ENCODE measurements at places on chromosomes 3 and 15.

- DNase-seq: no peak
Measured at GRCh38 chr3:33786565-33787327, 11.7 kb upstream of the PDCD6IP start.

GRCh38 chr3:123623346-123623880, 38.6 kb upstream of the HACD2 start:
- no peak for DNase-seq

- DNase-seq: no peak
Measured at GRCh38 chr3:15399970-15400369, 27.4 kb downstream of the METTL6 start.

DNA sequence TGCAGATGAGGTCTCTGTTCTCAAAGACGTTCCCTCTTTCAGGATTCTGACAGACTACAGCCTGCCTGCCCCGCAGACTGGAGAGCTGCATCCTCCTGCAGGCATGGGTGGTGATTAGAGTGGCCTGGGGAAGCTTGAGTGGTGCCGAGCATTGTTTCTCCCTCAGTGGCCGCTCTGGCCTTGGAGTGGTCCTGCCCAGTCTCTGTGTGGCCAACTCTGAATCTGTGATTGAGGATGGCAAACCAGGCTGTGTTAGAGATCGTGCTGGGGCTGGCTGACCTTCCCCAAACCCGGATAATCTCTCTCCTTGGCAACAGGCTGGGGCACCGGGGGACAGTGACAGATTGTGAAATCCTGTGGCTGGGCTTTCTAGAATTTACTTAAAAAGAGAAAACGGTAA, 11.0 kb upstream of the ADCY5 start:
- no peak for DNase-seq

- no peak for DNase-seq
Measured at GRCh38 chr3:28576614-28577200, 228.1 kb upstream of the AZI2 start.

DNA sequence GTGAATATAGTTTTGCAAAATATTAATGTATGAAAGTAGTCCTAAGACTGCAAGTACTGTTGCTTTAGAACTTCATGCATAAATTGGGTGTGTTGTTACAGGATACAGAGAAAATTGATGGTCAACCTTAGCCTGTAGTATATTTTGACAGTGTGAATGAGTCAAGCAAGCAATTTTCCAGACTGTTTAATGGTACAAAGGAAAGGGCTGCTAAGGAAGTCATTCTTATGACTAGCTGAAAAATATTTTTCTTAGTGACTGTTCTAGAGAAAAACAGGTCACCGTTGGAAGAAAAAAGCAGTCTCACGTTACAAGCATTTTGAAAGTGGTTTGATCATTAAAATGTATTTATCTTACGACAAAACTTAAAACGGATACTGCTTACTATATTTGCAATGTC, 49.2 kb downstream of the MBNL1 start:
- DNase-seq: no peak

- no peak for DNase-seq
Measured at GRCh38 chr3:13902648-13903238, 22.9 kb upstream of the WNT7A start.

DNA sequence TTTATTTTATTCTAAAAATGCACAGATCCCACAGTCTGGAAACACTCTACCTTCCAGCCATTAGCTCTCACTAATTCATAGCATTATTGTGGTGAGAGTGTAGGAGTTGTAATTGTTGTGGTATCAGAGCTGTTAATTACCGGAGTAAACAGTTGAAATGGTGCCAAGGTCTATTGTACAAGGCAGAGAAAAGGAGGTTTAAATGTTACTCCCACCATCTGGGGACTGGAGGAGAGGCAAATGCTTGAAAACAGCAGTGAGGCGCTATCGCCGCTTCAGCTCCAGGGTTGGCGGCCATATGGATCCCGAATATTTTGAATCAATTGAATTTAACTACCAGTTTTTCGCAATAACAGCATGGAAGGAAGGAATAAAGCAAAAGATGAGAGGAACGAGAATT, 113.1 kb upstream of the C15orf61 start:
- no peak for DNase-seq

DNA sequence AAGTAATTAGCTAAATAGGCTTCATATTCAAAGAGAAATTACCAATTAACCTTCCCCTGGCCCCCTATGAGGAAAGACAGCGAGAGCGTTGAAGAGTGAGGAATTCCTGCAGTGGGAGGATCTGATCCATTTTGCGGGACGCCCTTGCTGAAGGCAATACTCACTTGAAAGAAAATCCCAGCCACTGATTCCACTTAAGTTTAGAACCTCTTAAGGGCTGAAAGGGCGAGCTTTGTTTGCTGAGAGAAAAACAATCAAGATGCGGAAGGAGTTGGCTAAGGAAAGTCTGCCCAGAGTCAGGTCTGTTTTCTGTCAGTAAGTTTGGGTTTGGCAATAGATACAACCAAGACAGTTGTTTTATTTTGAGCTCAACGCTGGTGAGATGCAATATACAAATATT, 102.8 kb upstream of the GBE1 start:
- DNase-seq: no peak

GRCh38 chr3:169457807-169458697, 205.5 kb downstream of the MECOM start:
- DNase-seq: no peak

DNA sequence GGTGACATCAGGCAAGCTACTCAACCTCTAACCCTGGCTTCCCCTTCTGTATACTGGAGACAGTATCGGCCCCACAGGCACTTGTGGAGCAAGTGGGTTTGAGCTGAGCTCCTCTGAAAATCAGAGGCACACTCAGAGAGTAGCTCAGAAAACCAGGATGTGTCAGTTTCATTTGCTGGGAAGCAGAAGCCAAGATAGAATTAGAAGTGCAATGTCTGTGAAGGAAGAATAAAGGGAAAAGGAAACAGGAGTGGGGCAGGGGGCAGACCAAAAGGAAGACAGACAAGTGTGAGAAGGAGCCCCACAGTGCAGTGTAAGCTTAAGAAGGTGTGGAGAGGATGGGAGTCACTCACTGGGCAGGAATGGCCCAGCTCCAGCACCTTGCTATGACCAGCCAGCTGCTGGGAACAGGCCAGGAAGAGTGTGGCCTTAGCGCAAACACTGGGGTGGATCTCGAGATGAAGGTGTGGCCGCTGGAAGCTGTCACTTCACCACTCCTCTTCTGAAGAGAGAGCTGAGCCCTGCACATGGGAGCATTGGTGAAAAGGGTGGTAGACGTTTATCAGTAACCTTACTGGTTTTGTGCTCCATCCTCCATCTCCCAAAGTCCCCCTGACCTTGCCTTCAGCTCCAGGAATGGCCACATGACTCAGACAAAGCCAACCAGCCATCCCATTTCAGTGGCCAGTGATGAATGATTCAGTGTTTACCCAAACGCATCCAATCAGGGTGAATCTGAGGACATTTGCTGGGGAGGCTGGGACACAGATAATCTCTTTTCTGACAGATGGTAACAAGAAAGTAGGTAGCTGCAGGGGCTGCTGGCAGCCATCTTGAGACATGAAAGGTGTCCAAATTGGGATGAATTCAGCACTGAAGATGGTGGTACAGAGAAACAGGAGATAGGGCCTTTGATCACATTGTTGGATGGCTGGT, 108.4 kb downstream of the SHQ1 start:
- DNase-seq: no peak

DNA sequence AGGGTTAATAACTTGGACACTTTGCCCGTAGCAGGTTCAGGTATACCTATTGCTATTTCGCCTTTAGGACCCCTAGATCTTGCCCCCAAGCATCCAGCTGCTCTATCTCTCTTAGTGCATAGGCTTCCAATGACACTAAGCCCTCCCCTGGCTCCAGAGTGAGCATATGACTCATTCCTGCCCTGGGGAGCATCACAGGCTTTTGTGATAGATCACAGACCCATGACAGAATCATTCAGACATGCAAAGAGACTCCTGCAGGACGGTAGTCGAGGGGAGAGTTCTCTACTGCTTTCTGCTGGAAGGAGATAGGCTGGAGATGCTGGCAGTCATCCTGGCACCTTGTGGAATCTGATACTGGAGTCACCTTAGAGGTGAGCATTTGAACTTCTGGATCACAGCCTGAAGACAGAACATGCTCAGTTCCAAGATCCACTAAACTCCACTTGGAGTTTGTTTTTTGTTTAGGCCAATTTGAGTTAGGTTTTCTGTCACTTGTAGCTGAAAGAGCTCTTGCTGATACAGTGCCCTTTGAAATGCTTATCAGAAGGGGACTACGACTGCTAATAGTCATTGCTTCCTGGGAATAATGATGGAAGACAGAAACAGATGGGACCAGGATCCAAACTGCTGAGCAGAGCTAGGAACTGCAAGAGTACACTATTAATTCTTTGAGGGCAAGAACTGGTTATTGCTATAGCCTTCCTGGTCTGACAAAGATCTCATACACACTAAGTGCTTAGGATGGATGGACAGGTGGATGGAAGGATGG, 11.0 kb downstream of the LYSMD2 start:
- DNase-seq: peak; percentile 40

DNA sequence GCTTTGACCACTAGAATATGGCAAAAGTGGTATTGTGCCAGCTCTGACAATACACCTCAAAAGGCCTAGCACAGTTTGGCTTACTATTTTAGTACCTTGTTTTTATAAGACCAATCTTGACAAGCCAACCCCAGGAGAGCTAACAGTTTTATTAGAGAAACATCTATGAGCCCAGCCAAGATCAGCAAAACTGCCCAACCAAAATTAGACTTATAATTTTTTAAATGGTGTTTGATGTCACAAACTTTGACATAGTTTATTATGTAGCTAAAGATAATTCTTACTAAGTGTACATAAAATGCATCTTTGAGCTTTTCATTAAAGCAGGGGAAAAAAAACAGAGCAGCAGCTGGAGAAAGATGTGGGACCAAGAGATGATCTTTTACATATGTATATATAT, 537.5 kb downstream of the ZPLD1 start:
- no peak for DNase-seq

DNA sequence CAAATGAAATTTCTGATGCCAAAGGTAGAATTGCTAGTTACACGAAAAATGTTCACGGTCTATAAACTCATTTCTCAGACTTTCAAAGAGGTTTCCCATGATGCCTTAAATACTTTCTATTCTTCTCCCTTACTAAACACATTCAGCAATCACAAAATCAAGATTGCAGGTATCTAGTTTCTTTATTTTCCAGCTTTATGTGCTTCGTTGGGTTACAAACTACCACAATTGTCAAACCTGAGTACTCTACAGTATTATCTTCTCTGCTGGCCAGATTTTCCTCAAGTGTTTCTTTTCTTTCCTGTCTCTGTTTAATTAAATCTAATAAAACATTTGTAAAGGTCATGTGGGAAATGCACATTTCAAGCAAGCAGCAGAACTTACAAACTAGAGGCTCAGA, 201.8 kb upstream of the ZNF385D start:
- DNase-seq: no peak

- no peak for DNase-seq
Measured at GRCh38 chr3:2218816-2219215, 120.2 kb downstream of the CNTN4 start.

- DNase-seq: no peak
Measured at GRCh38 chr3:12175137-12175593, 16.5 kb upstream of the TIMP4 start.

- DNase-seq: no peak
Measured at GRCh38 chr3:184717399-184717983, 5.6 kb upstream of the MAGEF1 start.

- no peak for DNase-seq
Measured at GRCh38 chr3:35137612-35138011, 501.7 kb upstream of the ARPP21 start.

- DNase-seq: no peak
Measured at GRCh38 chr15:79721256-79721655, 175.6 kb downstream of the MTHFS start.

- peak; percentile 63 for DNase-seq
Measured at GRCh38 chr3:14461748-14462324, 59.4 kb downstream of the SLC6A6 start.

DNA sequence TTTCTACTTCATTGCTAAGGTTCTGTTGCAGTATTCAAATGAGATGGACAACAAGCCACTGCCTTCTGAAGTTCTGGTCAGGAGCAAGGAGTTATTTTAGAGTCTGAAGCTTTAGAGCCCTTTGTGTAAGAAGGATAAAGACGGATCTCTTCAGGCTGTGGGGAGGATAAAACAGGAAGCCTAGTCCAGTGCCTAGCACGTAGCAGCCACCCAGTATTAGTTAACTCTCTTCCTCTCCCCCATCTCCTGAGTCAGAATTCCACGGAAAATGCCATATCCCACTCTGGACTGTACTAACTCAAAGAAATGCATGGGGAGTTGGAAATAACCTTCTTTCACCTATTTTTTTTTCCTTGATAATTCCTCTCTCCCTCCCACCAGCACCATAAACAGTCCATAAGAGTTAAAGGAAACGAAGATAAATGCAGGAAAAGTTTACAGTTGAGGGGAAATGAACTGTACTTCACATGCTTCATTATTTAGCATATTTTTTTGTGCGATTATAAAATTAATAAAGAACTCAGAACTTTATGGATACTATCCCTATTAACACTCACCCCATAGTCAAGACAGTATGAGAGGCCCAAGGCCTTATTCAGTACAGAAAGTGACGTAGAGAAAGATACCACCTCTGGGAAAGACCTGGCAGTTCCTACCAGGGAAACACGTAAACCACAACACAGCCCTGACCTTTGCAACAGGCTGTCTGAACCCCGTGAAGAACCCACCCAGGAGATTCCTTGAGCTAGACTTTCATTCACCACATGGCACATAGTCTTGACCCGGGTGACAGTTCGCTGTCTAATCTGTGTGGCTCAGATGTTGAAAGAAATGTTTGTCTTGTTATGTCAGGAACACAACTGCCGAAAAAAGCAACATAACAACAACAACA, 9.2 kb downstream of the IGF2BP2 start:
- peak; percentile 71 for DNase-seq

GRCh38 chr15:74787251-74788041, 5.6 kb downstream of the CSK start:
- peak; percentile 94 for DNase-seq

DNA sequence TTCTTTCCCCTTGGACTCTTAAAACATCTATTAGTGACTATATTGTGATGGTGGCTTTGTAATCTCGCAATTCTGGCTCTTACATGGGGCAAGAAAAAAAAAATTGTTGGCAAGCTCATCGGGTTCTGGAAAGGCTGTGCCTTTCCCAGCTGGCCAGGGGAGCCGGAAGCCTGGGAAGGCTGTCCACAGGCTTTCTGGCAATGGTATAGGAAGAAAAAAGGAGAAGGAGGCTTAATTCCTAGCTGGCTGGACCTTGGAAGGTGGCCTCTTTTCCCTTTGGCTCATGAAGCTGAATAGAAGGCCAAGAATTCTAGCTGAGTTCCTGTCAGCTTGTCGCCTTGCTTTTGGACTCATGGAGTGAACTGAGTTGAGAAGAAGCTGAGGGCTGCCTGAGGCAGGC, 243.5 kb upstream of the SEMA6D start:
- DNase-seq: no peak

DNA sequence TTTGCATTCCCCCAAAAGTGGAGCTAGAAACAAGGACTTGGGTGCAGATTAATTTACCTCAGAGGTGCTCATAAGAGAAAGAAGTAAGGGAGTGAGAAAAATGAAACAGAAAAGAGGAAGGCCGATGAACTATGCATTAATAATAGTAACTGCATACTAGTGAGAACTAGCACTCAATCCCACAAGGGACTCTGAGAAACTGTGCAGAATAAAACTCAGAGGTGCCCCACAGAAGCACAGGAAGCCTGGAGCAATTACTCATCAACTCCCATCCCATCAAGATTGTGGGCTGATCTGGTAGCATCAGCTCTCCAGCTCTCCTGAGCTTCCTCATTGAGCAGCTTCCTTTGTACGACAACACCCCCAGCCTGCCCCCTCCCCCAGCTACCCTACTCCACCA, 50.8 kb downstream of the CLDN18 start:
- no peak for DNase-seq

- peak; percentile 35 for DNase-seq
Measured at GRCh38 chr3:58353722-58354553, 21.2 kb downstream of the PXK start.

- DNase-seq: no peak
Measured at GRCh38 chr15:44102675-44103254, 92.3 kb downstream of the FRMD5 start.
